ENCODE measurements at places on chromosomes 6 and 20. TPM values are rescaled to one million over a fixed set of nuclear protein-coding genes. Genes with fewer than 3 reads are reported as not detected.

- no peak overlapping the region for H3K4me3 ChIP-seq
- DNase-seq: no peak
- no peak overlapping the region for H3K27ac ChIP-seq
- H3K36me3 ChIP-seq: no peaks in the 10 kb centered on the region
- H3K4me1 ChIP-seq: peaks cover 3% of the 10 kb centered on the region
Observed at GRCh38 chr20:45104786-45105185, 3.9 kb upstream of the KCNS1 start.

DNA sequence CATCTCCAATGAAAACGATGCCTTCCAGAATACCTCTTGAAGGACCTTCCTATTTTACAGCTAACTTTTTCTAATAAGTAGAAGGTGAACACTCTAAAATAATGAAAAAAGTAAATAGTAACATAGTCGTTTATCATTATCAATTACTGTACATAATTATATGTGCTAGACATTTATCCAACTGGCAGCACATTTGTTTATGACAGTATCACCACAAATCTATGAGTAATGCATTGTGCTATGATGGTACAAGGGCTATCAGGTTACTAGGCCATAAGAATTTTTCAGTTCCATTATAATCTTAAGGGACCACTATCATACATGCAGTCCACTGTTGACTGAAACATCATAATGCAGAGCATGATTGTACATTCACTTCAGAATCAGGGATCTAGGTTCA lies 68.4 kb downstream of the ATG5 start:
- no peaks in the 10 kb centered on the region for H3K4me1 ChIP-seq
- peaks cover 3% of the 10 kb centered on the region for H3K36me3 ChIP-seq
- no peaks in the 10 kb centered on the region for H3K27me3 ChIP-seq
- H3K27ac ChIP-seq: no peak overlapping the region

- H3K4me1 ChIP-seq: no peaks in the 10 kb centered on the region
- DNase-seq: no peak
- H3K27me3 ChIP-seq: no peaks in the 10 kb centered on the region
- no peak overlapping the region for H3K4me3 ChIP-seq
- H3K27ac ChIP-seq: no peak overlapping the region
Observed at GRCh38 chr6:11368264-11368663, 135.8 kb upstream of the NEDD9 start.

The C20orf144 gene
- 0.44 TPM for total RNA-seq

The ERGIC3 gene
- total RNA-seq: 267 TPM
